ENCODE measurements at places on chromosomes 7 and 10.

- no peak for DNase-seq
These were observed 13.4 kb downstream of the WDFY4 start for GRCh38 chr10:48697821-48698764.

- DNase-seq = no peak
These were observed 133.4 kb downstream of the ABCA13 start for GRCh38 chr7:48304641-48305040.

DNA sequence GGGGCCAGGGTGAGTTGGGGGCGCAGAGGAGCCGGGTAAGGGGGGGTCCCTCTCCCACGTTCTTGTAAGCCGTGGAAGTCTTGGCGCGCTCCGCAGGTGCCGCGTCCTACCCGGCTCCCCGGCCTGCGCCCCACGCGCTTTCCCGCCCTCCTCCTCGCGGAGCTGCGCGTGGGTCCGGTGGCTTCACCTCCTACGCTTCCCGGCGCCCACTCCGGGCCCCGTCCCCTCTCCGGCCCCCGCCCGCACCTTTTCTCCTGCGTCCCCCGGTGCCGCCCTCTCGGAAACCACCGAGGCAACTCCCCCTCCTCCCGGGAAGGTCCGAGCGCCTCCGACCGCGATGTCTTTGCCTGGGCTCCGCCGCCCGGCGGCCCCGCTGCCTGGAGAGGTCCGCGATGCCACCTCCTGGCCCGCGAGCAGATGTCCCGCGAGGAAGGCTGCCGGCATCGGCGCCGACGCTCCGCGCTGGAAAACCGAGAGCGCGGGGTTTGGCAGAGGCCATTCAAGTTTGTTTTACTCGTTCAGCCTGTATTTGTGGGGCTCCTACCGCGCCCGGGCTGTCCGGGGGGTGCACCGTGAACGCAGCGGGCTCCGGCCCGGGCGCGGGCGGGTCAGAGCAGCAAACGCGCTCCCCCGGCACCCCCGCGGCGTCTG lies 2.4 kb upstream of the NKX6-2 start:
- no peak for DNase-seq

DNA sequence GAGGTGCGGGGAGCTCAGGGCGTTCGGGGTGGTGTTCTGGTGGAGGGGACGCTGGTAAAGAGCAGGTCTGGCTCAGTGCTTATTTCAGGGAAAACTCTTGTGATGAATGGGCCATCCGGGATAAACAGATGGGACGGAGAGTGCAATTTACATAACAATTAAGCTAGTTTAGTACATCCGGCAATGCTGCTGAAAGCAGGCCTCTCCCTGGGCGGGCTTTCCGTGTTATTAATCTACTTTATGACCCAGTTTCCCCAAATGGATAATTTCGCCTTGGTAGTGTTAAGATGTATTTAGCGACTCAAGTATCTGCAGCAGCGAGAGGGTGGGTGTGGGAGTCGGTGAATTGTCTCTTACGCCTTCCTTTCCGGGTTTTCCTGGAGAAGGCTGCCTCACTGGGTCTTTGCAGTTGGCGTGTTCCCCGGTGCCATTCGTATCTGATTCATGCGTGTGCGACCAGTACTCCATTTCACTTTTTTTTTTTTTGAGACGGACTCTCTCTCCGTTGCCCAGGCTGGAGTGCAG lies 25.2 kb downstream of the FOXK1 start:
- DNase-seq = peak; percentile 52

- no peak for DNase-seq
These were observed 311.1 kb upstream of the SHH start for GRCh38 chr7:156123362-156123761.

DNA sequence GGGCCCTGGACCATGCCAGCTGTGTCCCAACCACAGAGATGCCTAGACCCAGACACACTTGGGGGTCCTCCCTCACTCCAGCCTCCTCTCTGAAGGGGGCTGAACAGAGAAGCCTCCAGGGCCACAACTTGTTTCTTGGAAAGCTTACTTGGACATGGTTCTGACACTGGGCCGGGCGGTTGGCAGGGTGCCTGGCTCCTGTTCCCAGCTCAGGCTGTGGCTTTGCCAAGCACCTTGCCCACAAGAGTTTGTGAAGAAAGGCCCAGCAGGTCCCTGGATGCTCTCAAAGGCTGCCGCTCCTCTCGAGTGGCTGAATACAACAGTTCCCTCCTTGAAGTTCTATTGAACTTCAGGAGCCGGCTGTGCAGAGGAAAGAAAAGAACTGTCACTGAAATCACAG lies 181.6 kb downstream of the PTPN20 start:
- DNase-seq = no peak

GRCh38 chr7:39880556-39880955 lies 69.5 kb upstream of the CDK13 start:
- DNase-seq = no peak

DNA sequence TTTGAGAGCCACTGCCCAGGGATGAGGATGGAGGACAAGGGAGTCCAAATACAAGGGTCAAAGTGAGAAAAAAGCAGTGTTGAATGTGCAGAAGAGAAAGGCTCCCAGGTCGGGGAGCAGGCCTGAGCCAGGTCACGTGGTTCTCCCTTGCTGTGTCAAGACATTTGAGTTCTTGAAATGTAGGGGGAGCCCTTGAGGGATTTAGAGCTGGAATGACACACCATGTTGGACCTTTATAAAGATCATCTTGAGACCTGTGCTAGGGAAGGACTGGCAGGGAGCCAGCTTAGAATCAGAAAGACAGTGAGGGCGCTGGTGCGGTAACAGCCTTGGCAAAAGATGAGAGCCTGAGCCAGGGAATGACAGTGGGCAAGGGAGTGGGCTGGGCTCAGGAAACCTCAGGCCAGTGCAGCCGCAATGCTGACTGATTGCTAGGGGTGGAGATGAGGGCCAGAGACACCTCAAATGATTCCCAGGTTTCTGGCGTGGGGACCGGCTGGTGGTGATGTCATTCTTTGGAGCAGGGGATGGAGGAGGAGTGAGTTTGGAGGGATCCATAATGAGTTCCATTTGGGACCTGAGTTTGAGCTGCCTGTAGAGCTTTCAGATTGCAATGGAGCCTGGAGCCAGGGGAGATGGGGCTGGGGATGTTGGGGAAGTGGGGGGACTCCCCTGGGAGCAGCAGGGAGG lies 120.1 kb downstream of the PTPN20 start:
- DNase-seq = no peak

DNA sequence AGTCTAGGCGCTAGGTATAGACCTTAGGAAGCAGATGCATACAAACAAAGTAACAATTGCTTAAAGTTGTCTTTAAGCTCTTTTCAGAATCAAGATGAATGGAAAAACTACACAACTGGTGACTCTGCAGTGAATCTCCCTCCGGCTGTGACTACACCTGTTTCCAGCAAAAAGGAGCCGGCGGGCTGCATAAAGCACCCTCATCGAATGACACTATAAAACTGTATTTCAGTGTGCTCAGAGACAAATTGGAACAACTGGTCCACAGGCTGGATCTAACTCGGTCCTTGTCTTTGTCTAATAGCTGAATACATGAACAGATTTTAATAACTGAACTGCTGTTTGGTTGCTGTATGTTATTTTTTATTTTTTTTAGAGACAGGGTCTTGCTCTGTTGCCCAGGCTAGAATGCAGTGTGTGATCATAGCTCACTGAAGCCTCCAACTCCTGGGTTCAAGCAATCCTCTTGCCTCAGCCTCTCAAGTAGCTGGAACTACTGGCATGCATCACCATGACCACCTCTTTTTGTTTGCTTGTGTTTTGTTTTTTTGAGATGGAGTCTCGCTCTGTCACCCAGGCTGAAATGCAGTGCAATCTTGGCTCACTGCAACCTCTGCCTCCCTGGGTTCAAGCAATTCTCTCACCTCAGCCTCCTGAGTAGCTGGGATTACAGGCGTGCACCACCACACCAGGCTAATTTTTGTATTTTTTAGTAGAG lies 64.2 kb upstream of the SVIL start:
- DNase-seq = no peak

- DNase-seq = no peak
These were observed 736 bp upstream of the ITIH5 start for GRCh38 chr10:7667262-7668141.

GRCh38 chr7:158106272-158106671 lies 481.4 kb downstream of the PTPRN2 start:
- no peak for DNase-seq

DNA sequence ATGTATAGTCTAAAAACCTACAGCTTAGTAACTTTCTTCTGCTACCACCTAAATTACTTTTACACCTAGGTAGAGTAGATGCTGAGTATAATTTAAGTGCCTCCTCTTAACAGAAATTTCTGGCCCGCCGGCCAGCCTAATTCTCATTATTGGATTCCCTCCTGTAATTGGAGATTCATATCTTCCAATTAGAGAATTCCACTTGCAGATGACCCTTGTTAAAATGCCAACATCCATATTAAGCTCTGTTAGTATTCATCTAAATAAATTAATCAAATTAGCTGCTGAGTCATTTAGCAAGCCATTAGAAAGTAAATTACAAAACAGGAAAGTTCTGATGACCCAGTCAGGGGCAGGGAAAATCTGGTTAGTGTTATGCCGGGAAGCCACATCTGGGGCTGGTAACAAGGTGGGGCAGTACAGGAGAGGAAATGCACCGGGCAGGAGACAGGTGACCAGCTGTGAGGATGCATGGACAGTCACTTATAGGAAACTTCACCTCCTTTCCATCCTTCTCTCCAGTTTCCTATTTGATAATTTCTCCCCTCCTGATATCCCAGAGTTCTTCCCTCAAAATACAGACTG lies 82.8 kb downstream of the ORC5 start:
- DNase-seq = no peak

DNA sequence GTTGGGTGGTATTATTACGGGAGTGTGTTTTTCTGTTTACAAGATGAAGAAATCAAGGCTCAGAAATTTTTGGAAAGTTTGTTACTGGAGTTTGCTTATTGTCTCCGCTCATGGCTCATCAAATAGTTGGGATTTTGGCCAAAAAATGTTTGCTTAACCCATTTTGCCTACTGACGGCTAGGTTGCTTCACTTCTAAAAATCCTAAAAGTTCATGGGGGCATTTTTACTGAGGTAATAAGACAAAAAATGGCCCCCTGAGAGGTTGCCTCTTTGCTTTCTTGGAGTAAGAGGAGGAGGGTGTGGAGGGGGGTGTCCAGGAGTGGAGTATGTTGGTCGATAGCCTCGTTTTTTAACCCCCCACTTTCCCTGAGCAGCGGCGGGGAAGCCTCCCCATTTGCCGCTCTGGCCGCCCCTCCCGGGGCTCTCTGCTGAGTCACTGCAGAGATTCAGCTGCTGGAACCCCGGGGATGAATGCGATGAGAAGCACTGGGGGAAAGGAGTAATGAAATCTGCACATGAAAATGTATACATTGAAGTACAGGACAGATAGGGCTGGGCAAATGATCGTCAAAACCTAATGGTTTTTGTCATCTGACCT lies 1.5 kb downstream of the MEST start:
- DNase-seq = no peak

GRCh38 chr7:63025815-63026214 lies 972.8 kb upstream of the ZNF722 start:
- DNase-seq = no peak

DNA sequence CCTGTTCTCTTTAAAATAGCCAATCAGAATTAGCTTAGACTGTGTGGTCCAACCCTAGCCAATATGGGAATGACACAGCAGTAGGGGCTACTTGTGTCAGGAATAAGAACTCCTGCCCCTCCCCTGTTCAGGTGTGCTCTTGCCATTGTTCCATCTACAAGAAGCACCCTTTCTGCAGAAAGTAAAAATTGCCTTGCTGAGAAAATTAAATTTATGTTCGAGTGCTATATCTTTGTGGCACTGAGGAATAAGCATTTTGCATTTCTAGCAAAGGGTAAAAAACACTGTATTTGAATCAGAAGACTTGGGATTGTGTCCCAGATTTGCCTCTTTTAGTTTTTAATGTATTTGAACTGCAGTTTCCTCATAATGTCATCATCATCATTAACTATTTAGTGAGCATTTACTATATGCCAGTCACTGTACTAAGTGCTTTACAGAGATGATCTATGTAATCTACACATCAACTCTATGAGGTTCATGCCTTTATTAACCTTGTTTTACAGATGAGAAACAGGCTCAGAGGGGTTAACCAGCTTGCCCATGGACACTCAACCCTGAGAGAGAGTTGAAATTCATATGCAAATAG lies 28.9 kb upstream of the XRCC2 start:
- DNase-seq = no peak

DNA sequence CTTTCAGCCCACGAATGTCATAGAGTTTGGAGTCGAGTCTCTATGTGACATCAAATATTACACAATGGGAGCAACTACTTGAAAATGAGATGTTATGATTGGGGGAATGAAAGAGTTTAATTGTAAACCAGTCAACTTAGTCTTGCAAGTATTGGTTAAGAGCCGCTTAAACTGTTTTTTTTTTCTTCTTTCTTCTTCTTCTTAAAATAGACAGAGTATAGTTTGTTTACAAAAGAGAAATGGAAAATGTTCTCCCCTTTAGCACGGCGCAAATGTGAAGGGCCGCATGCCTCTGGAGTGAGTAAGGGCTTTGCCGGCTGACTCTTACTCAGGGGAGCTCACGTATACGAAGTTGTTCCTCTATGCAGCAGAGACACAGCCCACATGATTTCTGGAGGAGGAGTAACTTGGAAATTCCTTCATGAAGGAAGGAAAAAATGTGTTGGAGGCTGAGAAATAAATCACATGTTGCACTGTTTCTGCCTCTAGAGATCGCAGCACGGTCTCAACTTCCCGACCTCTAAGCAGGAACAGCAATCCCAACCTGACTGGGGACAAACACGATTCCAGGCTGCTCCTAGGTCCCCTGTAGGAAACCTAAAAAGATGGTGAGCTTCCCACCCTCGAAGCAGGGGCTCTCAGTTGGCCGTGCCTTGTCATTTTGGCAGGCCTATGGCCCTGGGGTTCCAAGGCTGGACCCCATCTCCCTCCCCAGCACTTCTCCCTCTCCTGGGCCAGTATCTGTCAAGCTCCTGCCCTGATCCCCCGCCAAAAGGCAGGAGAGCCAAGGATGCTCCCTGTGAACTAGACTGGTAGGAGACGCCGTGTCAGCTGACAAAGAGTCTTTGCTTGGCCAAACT lies 44.8 kb downstream of the MYOF start:
- peak; percentile 38 for DNase-seq

GRCh38 chr7:80941208-80941758 lies 22.4 kb upstream of the SEMA3C start:
- DNase-seq = no peak

DNA sequence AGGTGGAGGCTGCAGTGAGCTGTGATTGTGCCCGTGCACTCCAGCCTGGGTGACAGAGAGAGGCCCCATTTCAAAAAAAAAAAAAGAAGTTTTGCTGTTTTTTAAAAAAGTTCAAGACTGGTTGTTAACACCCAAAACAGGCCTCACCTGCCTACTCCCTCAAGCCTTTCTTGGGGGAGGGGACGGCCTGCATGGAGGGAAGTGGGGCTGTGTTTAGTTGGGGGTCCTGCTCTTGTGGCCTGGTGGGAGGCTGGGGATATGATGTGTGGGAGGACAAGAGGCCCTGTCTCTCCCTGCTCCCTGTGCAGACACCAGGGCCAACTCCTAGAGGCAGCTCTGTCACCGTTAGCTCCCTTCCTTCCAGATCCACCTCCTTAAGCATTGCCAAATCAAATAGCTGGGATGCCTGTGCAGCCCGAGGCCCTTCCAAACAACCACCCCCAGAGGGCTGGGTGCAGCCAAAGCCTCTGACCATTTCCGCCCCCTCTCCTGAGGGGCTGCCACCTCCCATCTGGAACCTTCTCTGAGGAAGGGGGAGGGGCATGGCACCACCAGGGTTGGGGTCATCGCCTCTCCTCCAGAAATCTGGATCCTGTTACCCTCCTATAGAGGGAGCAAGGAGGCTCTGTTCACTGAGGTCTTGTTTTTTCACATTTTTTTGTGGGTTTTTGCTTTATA lies 32.9 kb upstream of the ANKRD2 start:
- DNase-seq = no peak

GRCh38 chr10:94963901-94964300 lies 25.4 kb downstream of the CYP2C9 start:
- DNase-seq = no peak

GRCh38 chr10:119658274-119658673 lies 7.1 kb downstream of the BAG3 start:
- no peak for DNase-seq
